Right ventricle myocardium superior (tissue), 1 donor: ENCODE measurements at places on chromosomes 7 and 10. TPM values are rescaled to one million over a fixed set of nuclear protein-coding genes. Genes with fewer than 3 reads are reported as not detected.

DNA sequence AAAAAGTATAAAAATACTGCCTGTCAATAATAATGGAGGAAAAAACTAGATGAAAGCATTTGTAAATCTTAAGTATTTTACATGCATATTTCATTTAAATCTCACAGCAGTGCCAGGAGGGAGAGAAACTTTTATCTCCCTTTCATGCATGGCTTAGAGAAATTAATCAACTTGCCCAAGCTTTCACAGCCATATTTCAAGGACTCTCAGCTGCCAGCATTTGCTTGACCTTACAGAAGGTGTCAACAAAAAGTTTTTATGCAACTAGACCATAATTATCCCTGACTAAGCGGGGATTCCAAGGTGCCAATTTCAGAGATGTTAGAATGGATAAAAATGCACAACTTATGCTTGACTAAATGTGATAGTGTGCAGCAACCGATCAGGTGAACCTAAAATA lies 125.4 kb downstream of the ZFAND4 start:
- DNase-seq = no peak

TMEM130 gene
- total RNA-seq = not detected

GRCh38 chr10:62130948-62131347 lies 137.7 kb downstream of the RTKN2 start:
- no peak for DNase-seq

DNA sequence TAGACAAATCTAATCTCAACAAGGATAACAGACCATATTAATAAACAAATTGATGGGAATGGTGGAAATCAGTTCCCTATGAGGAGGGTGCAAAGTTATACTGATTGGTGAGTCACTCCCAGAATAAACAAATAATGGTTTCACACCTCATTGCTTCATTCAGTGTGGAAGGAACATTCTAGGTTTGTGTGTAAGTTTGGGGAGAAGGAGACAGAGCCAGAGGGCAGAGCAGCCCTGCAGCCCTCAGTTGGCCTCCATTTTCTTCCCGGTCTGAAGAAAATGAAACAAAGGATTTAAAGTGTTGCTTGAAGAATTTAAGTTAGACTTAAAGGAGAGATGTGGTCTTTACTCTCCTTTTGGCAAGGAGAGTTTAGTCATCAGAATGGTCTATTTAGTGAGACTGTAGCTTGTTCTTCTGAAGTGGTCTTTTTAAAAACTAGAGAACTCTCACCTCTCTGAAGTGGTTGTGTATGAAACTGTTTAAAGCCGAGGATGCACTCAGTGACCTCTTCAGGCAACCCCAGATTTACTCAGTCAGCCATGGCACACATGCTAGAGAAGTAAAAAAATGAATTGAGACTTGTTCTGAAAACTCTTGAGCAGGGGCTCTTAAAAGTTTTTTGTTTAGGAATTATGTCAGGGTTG lies 27.2 kb downstream of the IKZF1 start:
- no peak for DNase-seq

DNA sequence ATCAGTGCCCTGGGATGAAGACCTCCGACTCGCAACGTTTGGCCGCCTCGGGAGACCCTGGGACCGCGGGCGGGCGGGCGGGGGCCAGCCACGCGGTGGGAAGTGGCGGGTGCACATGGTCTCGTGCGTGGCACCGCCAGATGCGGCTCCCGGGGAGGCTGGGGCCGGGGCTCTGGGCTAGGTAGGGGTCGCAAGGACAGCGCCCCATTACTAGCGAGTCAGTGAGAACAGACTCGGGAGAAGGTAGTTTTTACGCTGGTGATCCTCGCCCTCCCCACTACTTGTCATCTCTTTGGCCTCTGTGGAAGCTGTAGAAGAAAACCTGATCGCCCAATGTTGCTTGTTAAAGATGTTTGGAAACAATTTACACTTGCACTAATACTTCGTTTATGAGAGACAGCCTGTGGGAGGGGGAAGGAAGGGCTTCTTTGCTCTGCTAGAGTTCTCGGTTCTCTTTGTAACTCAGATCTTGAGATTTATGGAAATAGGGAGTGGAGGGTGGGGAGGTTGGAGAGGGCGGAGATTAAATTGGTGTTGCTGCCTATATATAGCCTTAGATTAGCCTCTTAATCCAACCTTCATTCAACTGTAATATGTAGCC lies 591 bp downstream of the BZW2 start:
- no peak for DNase-seq

GRCh38 chr10:52659085-52659484 lies 113.5 kb downstream of the MBL2 start:
- no peak for DNase-seq

WEE2 gene
- not detected for total RNA-seq

DNA sequence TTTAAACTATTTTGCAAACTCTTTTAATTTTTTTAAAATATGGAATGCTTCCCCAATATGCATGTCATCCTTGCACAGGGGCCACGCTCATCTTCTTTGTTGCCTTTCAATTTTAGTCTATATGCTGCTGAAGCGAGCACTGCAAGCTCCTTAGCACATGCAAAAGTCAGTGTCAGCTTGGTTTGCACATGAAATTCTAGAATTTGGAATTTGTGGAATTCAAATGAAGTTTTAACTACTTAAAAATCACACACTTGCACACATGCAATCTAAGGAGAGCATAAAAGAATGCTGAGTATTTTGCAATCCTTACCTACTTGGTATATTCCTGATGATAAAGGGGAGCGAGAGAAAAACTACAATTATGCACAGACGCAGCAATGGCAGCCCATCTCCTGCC lies 78.3 kb upstream of the ATP6V0A4 start:
- DNase-seq = no peak
